Cortex of kidney (tissue), 1 donor: ENCODE measurements at places on chromosomes 6 and 20.

DNA sequence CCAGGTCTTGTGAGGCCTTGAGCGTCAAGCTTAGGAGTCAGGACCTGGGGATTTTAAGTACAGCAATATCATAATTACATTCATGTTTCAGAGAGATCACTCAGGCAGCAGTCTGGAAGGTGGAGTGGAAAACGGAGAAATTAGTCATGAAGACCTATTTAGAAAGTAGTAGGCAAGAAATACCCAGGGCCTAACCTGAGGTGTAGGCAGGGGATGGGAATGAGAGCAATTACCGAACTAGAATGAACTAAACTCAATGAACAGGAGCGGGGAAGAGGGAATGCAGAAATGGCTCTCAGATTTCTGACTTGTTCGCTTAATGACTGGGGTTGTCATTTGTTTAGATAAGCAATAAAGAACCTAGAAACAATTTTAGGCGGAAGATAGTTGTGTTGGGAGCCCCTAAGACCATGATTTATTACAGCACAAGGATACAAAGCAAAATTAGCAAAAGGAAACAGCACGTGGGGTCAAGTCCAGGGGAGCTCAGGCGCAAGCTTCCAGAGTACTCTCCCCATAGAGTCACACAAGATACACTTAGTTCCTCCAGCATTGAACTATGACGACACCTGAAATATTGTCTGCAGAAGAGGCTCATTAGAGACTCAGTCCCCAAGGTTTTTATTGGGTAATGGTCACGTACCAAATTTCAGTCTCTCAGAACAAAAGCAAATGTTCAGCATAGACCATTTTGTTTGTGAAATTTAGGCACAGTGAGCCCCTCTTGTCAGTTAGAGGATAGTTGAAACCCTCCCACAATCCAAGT is 178.8 kb upstream of the AKAP12 start:
- DNase-seq: no peak

- DNase-seq: no peak
These were observed 385.6 kb downstream of the CDKAL1 start for GRCh38 chr6:20919677-20920385.

DNA sequence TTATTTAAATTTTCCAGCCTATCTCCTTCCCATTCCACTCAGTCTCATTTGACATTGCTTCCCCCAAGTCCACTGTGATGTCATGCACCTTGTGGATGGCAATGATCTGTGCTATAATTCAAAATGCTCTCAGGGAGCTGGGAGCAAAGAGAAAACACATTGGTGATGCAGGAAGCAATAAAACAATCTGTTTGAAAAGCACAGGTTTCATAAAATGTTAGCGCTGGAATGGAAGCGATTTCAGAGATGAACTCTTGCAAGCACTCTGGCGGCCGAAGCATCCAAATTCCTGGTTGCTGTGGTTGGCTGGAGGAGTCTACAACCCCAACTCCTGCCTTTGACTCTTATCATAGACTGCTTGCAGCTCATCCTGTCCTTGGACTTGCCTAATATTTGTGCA is 167.0 kb downstream of the GMPR start:
- no peak for DNase-seq

GRCh38 chr6:163630572-163630971 is 216.1 kb downstream of the QKI start:
- DNase-seq: no peak

- DNase-seq: no peak
These were observed 63.0 kb upstream of the INSM1 start for GRCh38 chr20:20304942-20305341.

GRCh38 chr20:32535953-32536823 is 48.9 kb downstream of the NOL4L start:
- no peak for DNase-seq

- DNase-seq: no peak
These were observed 139.9 kb downstream of the AGPAT4 start for GRCh38 chr6:161133963-161134362.

GRCh38 chr6:136920216-136920615 is 1.9 kb upstream of the SLC35D3 start:
- DNase-seq: no peak

GRCh38 chr20:45066372-45066771 is 34.6 kb downstream of the KCNS1 start:
- DNase-seq: no peak

DNA sequence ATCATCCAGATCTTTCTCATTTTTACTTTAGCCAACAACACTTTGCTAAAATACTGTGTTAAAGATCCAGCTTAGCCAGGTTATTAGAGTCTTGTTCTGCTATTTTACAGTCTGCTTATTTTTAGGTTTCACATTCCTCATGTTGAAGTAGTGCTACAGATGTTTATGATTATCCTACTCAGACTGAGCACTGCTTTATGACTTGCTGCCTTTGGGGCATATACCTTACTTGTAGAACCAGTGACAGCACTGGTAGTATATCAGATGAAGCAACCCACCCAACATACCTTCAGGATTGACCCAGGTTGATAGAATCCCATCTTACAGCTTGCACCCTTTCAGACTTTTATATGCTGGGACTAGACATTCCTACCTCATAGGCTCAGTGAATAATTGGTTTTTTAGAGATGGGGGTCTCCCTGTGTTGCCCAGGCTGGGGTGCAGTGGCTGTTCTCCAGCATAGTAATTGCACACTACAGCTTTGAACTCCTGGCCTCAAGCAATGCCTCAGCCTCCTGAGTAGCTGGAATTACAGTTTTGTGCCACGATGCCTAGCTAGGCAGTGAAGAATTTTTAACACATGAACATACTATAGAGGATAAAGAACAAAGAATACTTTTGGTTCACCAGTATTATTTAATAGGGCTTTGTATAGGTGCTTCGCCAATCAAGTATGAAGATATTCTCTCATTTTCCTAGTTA is 63.8 kb upstream of the DYNLRB1 start:
- DNase-seq: no peak

GRCh38 chr6:96844530-96844929 is 7.3 kb upstream of the GPR63 start:
- DNase-seq: no peak

DNA sequence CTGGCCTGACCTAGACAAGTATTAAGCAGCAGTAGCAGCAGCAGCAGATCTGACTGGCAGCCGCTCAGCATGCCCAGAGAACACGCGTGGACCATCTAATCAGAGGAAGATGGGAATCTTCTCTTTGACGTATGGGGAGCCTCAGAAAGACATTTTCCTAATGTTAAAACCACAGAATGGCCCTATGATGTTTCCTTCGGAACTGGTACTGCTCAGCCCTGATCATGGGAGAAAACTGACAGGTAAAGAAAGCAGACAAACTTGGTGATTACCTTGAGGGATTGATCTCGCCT is 6.2 kb downstream of the PSMA7 start:
- no peak for DNase-seq

DNA sequence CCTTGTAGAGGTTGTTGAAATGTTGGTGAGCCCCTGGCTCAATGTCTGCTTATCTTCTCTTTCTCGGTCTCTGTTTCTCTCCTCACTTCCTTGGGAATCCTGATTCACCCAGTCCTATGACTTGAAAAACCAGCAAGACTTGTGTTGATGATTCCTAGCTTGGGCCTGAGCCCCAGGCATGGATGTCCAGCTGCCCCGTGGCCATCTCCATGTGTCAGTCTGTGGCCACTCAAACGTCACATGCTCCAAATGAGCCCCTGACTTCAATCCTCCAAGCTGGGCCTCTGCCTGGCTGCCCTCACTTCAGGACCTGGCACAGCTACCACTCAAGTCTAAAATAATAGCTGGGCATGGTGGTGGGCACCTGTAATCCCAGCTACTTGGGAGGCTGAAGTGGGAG is 81.0 kb downstream of the SRC start:
- DNase-seq: no peak

DNA sequence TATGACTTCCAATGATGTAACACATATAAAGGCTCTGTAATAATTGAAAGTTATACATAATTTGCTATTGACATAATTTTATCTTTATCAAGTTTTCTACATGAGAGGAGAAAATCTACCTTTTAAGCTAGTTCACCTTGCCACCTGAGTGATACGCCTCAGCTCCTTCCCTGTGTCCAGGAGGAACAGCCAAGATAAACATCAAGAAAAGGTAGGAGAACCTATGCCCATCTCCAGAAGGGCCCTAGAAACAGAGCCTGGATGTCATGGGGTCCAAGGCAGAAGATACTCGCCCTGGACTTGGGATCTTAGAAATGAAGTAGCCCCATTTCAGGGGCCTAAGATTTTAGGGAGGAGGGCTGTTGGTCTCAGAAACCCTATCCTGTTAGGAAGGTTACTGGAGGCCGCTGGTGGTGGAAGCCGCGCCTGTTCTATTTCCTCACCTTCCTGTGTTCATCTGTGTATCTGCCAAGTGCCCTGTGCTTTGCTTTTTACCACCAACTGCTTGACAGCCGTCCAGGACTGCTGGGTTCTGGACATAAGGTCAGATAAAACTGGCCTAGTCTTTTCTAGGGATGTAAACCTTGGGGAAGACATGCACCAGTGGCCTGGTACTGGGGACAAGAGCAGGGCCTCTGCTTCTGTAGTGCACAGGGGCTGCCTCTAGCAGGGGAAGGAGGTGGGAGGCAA is 178.5 kb downstream of the ARID1B start:
- DNase-seq: no peak

DNA sequence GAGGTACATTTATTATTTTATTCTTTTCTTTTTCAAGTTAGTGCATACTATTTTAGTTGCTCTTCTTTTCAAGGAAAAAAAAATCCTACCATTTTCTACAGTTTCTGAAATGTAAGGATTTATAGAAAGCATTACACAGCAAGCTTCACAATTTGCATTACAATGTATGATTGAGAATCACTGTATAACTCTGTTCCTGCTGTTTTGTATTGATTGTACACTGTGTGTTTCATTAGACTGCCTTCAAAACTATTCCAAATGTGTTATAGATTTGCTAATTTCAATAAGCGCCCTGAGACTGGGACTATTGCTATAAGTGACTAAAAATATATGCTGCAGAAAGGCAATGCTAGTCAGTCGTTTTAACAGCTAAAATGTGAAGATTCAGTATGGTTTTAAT is 479.7 kb upstream of the EYS start:
- DNase-seq: no peak

GRCh38 chr6:88044530-88044929 is 3.1 kb upstream of the SPACA1 start:
- DNase-seq: no peak

DNA sequence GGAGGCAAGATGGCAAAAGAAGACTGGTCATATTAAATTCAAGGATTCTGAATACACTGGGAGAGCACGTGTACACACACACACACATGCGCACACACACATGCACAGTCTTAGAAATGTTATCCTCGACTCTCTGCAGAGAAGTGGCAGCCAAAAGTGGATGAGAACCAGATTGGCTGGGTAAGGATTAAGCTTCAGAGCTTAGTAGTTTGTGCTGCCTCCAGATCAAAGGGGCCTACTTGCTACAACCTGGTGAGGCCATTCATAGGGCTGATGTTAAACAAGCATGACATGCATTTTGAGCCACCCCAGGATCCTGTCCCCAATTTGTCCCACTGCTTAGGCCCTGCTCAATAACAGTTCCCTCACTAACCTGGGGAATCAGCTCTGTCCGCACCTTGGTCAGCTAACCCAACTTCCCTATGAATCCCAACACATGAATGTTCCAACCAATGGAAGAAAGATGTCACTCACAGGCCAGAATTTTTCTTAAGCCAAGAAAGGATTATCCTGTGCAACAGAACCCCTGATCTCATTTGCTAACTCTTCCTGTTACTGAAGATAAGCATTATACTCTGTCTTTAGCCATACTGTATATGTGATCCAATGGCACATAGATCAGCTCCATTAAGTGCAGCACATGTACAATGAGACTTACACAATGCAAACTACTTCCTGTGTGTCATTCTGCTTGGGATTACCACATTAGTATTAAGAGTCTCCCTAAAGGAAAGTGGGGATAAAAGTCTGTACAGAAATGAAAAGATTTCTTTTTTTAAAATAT is 31.0 kb downstream of the TOMM6 start:
- DNase-seq: no peak

DNA sequence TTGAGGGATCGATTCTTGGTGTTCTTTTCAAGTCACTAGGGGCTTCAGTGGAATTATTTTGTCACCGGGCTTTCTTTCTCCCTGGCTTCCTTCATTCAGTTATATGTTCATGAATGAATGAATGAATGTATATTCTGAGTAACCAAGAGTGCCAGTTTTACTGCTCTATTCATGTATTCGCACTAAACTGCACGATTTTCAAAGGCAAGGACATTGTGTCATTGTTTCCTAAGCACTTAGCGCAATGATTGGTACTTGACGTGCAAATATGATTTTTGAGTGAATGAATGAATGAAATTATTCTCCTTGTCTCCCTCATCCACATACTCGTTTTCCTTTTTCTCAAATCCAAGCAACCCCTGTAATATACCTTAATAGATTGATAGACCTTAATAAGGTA is 822 bp downstream of the AFG1L start:
- DNase-seq: no peak

DNA sequence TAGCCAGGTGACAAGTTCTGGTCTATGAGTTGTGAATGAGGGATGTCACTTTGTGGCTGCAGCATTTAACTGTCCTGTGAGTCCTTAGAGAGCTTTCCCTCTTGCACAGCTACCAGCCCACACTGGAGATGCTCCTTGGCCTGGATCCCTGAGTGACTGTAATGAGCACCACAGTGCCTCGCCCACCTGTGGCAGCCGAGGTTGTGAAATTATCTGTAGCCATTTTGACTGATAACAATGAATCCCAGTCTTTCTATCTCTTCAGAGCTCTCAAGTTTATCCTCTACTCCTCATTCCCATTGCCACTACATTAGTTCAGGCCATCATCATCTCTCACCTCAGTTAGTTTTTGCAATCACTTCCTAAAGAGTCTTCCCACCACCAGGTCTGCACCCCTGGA is 41.3 kb upstream of the BEND3 start:
- no peak for DNase-seq

- DNase-seq: no peak
These were observed 17.4 kb downstream of the SERAC1 start for GRCh38 chr6:158150701-158151100.

GRCh38 chr6:82567621-82568020 is 204.0 kb downstream of the TPBG start:
- DNase-seq: no peak

DNA sequence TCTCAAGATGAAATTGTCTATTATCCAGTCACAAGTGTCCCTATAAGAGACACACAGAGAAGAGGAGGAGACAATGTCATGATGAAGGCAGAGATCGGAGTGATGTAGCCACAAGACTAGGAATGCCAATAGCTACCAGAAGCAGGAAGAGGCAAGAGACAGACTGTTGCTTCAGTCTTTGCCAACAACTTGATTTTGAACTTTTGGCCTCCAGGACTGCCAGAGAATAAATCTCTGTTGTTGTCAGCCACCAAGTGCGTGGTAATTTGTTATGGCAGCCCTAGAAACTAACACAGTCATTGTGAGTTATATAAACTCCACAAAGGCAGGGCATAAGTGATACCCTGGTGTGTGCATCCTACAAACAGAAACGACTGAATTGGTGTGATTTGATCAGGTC is 517.0 kb downstream of the BTBD3 start:
- DNase-seq: no peak

DNA sequence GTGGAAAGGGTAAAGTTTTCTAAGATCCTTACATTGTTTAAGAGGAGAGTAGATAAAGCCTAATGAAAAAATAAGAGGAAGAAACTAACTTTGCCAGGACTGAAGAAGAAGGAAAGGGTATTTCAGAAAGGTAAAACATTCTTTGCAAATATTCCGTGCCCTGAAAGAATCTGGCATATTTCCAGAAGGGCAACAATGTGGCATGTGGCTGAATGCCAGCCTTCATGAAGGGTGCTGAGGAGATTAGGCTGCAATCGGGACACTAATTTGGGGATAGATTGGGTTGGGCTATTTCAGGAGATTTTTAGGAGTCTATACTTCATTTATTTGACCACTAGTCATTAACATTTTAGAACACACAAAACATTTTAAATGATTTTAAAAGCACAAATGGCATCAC is 16.2 kb upstream of the UFL1 start:
- DNase-seq: no peak
